Thymus (tissue), 14 donors: ENCODE measurements at places on chromosomes 1 and 21. TPM values are rescaled to one million over a fixed set of nuclear protein-coding genes. Genes with fewer than 3 reads are reported as not detected.

Gene GRHL3
- 0.90 TPM for total RNA-seq

Gene LCE3E
- not detected for total RNA-seq

Gene LMOD1
- total RNA-seq, result 0.24 TPM

Gene ADGRL2
- total RNA-seq, result 12.1 TPM

Gene DDX59
- total RNA-seq, result 28.8 TPM

Gene MTARC1
- total RNA-seq, result 1.8 TPM

Gene FAM43B
- total RNA-seq, result 0.09 TPM

Gene RNF186
- 0.14 TPM for total RNA-seq

Gene IQGAP3
- 2.5 TPM for total RNA-seq

Gene ACTA1
- 1.5 TPM for total RNA-seq

Gene OLIG2
- total RNA-seq, result 0.05 TPM

Gene RXRG
- 0.47 TPM for total RNA-seq

Gene PRDM16
- 0.09 TPM for total RNA-seq

Gene ACBD6
- total RNA-seq, result 48.7 TPM

Gene FAM72C
- 3.8 TPM for total RNA-seq

Gene ACTL8
- total RNA-seq, result 0.28 TPM

Gene LYPD8
- total RNA-seq, result 0.05 TPM

Gene GJB5
- total RNA-seq, result 1.7 TPM

Gene ANP32E
- total RNA-seq, result 55.4 TPM

Gene UMODL1
- total RNA-seq, result 1.7 TPM

Gene OR2L13
- total RNA-seq, result 0.05 TPM

Gene RHBG
- 0.05 TPM for total RNA-seq

Gene RAP1GAP
- total RNA-seq, result 3.5 TPM

Gene PTTG1IP
- total RNA-seq, result 75.3 TPM

Gene ARHGEF19
- 2.2 TPM for total RNA-seq

Gene SYT2
- 0.05 TPM for total RNA-seq

Gene APOBEC4
- not detected for total RNA-seq

Gene CLCA1
- total RNA-seq, result 0.14 TPM

Gene CDKN2C
- total RNA-seq, result 34.3 TPM

Gene SLC26A9
- 0.09 TPM for total RNA-seq
